ENCODE measurements at places on chromosomes 3 and 15.

- DNase-seq, result no peak
These were observed 90.6 kb upstream of the TNFSF10 start for GRCh38 chr3:172613845-172614244.

DNA sequence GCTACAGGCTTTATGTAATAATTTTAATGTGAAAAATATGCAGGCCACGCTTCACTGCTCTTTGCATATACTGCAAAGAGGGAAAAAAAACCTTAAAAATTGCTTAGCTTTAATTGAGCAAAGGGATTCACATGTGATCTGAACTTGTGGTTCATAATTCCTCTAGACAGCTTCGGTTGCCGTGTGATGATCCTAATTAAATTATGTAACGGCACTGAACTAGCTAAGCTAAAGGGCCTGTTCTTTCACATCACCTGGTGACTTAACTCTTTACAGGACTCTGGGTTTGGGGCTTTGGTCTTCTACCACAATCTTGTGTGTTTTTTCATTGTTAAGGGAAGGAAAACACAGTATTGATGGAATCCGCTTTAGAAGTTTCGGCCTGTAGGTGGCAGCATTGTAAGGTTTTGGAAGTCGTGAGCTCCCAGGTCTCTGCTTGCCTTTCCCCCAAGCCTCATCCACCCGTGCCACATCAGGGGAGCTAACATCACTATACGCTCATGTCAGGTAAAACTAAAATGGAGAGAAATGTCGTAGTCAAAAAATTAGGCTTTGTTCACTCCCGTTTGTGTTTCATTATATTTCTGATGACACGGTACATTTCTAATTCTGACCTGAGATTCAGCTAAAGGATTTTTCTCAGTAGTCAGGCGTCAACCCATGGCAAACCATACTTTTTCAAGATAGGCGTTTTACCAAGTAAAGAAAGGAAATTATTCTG is 205.6 kb upstream of the DPH6 start:
- peak; percentile 23 for DNase-seq

DNA sequence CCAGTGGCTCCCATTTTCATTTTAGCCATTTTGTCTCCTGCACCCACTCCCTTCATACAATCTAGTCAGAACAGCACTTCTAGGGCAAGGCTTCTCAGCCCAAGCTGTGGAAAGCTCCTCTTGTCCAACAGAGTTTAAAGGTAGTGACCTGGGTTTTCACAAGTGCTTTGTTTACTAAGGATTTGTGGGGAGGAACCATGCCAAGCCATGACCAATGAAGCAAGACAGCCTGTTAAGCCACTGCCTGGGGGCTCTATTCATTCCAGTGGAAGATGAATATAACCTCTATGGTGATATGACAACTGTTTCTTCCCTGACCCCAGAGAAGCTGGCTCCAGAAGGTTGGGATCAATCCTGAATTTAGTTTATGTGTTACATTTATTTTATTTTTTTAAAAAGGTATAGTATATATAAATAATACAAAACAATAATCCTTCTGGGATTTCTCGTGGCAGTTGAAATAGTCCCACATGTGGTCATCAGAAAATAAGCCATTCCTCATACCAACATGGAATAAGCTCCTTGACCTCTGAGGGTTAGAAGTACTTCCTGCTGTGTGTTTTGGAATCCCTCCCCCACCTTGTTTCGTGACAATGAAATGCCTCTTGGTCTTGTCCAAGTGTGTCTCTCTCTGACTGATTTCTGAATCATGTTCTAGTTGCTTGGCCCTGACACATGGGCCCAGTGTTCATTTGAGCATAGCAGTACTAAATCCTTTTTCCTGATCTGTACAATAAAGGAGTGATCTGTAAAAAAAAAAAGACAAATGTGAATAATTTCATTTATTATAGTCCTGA is 13.3 kb upstream of the THUMPD3 start:
- no peak for DNase-seq

- DNase-seq, result no peak
These were observed 22.3 kb downstream of the STIMATE start for GRCh38 chr3:52874864-52875587.

- peak; percentile 80 for DNase-seq
These were observed at the start of gene TRANK1 for GRCh38 chr3:36944641-36945270. TRANK1 (minus strand) TSS chr3:36945054; CDS start chr3:36944809, 245 bp downstream.

GRCh38 chr3:107258300-107258699 is 118.9 kb upstream of the CCDC54 start:
- no peak for DNase-seq

GRCh38 chr15:34456658-34457057 is 19.1 kb upstream of the GOLGA8A start:
- no peak for DNase-seq

GRCh38 chr3:52471371-52472238 is 16.2 kb downstream of the NISCH start:
- DNase-seq, result no peak

DNA sequence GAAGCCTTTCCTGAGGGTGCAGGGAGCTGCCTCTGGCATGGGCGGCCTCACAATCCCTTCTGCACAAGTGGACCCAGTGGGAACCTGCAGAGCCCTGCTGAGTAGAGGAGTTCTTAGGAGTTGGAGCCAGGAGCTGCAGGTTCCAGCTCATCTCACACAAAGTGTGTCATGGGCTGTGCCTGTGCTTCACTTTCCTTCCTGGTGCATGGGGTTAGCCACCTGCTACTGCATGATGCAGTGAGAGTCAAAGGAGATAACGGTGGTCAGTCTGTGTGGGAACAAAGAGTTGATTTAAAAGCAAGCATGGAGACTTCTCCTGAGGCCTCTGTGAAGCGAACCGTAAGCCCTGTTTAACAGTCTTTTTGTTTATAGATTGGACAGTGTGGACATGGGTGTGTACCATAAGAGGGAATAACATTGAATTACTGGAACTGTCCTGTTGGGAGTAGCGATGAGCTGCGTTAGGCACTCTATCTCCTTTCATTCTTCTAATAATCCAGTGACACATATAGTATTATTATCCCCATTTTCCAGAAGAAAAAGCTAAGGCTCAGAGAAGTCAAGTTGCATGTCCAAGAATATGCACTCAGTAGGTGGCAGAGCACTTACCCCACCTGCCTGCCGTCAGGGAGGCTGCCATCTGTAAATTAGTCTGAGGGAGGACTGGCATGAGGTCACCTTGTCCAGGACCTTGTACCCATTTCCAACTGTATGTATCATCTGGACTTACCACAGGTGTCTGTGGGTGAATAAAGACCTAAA is 68.7 kb upstream of the PRR23C start:
- DNase-seq, result no peak

- DNase-seq, result no peak
These were observed 57.9 kb upstream of the PPP2R3A start for GRCh38 chr3:135907422-135908165.

- DNase-seq, result peak; percentile 65
These were observed 13.0 kb upstream of the MANF start for GRCh38 chr3:51371943-51372557.

GRCh38 chr3:12294885-12295580 is 6.2 kb downstream of the PPARG start:
- no peak for DNase-seq

DNA sequence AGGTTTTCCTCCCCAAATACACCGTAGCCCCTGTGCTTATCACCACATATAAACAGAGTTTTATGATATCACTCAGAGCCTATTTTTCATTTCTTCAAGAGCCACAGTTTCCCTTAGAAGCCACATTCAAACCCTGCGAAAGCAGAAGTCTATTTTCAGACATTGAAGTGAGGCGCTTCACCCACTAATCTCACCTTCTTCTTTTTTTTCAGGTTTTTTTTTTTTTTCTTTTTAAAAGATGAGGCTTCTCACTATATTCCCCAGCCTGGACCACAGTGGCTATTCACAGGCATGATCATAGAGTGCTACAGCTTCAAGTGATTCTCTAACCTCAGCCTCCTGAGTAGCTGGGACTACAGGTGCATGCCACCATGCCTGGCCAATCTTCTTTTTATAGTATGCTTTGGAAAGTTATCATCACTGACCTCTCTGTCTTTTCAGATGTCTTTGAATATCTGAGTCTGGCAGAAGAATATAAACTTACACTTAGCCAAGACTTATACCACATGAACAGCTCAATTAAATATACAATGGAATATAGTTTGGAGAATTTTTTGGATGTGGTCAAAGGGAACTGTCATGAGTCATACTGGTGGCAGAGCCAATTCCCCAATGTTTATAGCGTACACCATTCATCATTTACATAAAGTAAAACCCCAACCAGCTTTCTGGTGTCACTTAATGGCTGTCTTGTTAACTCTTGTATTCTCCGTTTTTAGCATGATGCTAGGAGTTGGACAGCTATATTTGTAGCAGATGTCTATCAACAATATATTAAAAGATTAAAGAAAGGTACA is 59.7 kb upstream of the CCDC50 start:
- DNase-seq, result no peak

GRCh38 chr3:123449997-123450604 is 1.2 kb upstream of the ADCY5 start:
- no peak for DNase-seq
